ENCODE measurements at places on chromosomes 7 and 10. TPM values are rescaled to one million over a fixed set of nuclear protein-coding genes. Genes with fewer than 3 reads are reported as not detected.

GRCh38 chr7:41466760-41467384 is 236.0 kb downstream of the INHBA start:
- no peak for DNase-seq

- no peak for DNase-seq
Measured at GRCh38 chr7:113140956-113141355, 22.6 kb upstream of the SMIM30 start.

DNA sequence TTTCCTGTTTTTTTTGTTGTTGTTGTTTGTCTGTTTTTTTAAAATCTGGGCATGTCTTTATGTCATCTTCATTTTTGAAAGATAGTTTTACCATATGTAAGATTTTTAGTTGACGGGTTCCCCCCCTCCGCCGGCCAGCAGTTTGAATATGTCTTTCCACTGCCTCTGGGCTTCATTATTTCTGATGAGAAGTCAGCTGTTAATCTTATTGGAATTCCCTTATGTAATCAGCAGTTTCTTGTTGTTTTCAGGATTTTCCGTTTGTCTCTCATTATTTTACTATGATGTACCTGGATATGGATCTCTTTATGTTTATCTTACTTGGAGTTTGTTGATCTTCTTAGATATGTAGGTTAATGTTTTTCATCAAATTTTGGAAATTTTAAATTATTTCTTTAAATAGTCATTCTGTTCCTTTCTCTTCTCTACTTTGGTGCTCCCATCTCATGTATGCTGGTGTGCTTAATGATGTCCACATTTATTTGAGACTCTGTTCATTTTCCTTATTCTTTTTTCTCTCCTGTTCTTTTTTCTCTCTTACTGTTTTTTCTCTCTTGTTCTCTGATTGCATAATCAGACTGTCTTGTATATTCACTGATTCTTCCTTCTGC is 9.7 kb downstream of the EXOC6 start:
- no peak for DNase-seq

GRCh38 chr7:36306722-36307121 is 82.9 kb upstream of the ANLN start:
- no peak for DNase-seq

DNA sequence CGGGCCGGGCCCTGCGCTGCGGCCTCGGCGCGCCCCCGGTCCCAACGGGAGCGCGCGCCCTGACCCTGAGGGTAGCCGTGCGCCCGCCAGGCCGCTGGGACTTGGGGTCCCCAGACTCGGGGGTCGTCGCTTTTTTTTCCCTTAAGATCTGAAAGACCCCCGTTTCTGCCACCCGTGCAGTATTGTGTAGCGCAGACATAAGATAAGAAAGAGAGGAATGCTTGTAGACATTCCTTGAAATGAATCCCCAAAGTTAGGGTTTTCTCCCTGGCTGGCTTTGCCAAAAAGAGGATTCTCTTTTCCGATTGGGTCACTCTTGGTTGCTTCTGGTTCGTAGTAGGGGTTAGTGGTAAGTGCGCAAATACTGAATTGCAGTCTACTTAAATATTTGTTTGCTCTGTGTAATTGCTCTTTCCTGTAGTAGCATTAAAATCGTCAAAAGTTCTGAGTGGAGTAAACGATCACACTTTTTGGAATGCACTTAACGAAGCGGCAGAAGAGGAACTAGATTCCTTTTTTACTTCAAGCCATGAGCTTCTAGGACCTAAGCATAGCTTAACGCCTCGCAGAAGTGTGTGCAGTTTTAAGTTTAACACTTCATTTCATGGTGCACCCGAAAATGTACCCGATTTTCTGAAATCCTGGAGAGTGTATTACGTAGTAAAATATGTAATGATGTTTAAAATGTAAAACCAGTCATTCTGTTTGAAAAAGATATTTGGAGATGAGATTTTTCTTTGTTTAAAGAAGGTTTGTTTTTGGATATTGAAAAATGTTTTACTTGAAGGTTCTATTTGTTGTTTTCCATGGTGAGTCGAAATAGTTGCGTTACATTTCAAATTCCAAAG is 1.3 kb downstream of the CUL1 start:
- peak; percentile 29 for DNase-seq

DNA sequence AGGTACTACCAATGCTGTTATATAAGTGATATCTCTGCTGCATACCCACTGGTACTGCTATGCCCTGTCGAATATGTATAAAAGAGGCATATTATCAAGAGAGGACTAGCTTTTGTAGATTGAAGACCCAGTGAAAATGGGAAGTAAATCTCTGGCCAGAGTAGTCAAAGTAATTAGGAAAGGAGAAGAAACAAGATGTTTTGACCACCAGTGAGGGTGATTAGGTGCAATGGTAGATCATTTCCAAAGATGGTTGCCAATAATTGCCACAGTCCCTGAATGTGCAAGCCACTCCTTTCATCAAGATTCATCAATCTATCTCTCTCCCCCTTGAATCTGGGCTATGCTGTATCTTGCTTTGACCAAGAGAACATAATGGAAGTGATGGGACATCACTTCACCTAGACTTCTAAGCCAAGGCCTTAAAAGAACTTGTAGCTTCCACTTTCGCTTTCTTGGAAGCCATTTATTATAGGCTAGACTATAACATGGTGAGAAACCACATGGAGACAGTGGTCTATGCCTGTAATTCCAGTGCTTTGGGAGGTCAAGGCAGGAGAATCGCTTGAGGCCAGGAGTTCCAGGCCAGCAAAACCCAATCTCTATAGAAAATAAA is 52.6 kb upstream of the ST8SIA6 start:
- no peak for DNase-seq

GRCh38 chr7:23076772-23077171 is 28.8 kb upstream of the KLHL7 start:
- peak; percentile 15 for DNase-seq

GRCh38 chr10:125190946-125191345 is 30.6 kb upstream of the CTBP2 start:
- DNase-seq, result no peak

DNA sequence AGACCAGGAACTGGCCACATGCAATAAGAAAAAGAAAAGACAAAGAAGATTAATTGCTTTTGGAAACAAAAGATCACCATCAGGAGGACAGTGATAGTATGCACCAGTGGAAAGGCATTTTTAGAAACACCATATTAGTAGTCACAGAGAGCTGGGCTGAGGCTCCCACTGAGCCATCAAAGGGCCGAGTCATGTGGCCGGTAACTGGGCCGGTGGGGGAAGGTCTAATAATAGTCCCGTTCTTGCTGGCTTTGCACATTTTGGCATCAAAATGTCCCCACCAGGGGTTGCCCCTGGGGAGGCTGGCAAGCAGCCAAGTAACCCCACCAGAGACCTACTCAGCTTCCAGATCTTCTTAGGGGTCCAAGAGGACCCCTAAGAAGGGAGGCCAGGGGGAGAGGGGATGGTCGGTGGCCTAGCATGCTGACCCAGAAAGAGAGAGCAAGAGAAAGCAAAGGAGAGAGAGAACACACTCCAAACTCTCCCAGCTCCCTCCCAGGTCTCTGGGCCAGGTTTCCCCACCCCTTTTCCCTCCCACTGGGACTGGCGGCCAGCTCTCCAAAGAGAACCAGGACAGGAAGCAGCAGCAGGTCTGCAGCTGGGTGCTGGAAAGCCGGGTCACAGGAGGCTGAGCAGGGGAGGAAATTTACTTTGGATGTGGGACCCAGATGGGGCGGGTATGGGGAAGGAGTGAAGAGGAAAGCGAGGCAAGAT is 70.2 kb upstream of the FGFR2 start:
- no peak for DNase-seq

AMPH gene
- not detected for total RNA-seq

GRCh38 chr10:59036311-59037017 is 140.0 kb upstream of the PHYHIPL start:
- no peak for DNase-seq

ITPRID1 gene
- total RNA-seq, result not detected

GHRHR gene
- not detected for total RNA-seq

DNA sequence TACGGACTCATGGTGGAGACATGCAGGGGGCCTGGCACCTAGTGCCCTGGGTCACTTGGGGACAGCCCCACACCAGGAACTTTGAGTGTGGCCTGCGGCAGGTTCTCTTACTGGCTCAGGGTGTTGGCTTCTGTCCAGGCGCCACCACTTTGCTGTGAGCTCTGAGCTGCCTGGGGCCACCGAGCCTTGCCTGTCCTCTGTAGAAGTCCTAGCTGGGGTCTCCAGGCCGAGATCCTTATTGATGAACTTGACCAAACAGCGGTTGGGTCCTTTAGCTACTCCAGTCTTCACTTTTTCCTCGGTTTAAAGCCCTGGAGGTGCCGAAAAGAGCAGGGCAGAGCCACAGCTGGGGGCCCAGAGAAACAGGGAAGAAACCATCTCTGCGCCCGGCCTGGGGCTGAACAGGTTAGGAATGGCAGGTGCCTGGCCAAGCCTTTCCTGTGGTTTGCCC is 41.3 kb downstream of the ZNF467 start:
- no peak for DNase-seq

- DNase-seq, result no peak
Measured at GRCh38 chr10:77604941-77605351, 32.7 kb downstream of the KCNMA1 start.

DNAJC12 gene
- total RNA-seq, result 4.1 TPM

DNA sequence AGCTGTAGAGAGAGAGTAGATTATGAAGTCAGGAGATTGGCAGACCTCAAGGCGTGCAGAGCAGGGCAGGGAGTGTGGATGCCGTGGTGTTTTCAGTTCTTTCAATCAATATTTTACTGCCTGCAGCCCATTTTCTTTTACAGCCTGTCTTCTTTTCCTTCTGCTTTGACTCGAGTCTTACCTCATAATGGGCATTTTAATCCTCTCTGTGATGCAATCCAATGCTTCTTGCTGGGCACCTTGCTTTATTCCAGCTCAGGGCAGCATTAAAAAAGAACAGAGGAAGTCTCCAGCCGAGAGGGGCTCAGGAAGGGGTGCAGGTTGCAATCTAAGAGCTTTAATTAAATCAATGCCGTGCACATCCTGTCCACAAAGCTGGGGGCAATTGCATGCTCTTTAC is 839.0 kb downstream of the LRMDA start:
- no peak for DNase-seq

DNA sequence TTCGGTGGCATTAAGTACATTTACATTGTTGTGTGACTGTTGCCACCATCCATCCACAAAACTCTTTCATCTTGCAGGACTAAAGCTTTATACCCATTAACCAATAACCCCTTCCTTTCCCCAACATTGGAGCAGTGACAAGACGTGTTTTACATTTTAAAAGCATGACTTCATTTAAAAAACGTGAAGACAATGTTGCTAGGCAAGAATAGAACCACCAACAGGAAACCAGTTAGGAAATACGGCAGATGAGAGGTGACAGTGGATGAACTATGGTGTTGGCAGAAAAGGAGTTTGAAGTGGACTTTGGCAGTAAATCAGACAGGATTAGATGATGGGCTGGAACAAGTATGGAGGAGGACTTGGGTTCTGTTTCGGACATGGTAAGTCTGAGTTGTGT is 17.0 kb downstream of the TMEM236 start:
- peak; percentile 87 for DNase-seq

GRCh38 chr7:5779141-5779540 is 2.3 kb downstream of the RNF216 start:
- no peak for DNase-seq

GRCh38 chr7:35035511-35035961 is 1.7 kb downstream of the DPY19L1 start:
- DNase-seq, result peak; percentile 50

HOXA5 gene
- 5.6 TPM for total RNA-seq

GRCh38 chr7:23539494-23539907 is 7.7 kb upstream of the TRA2A start:
- no peak for DNase-seq

DNA sequence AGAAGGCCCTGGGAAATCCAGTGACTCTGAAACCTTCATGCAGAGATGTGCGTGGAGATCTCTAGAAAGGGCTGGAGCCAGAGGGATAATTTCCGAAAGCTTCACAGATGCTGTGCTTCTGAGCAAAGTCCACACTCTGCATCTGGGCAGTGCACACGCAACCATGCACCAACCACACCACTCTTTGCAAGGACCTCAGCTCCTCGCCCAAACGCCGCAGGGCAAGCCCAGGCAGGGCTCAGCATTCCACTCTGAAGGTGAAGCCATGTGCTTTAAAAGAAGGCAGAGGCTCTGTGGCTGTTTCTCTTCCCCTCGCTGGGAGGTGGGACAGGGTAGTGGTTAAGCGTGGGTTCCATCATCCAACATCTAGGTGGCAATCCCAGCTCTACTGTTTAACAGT is 48.4 kb downstream of the ASB13 start:
- DNase-seq, result no peak

GRCh38 chr7:139582671-139583155 is 59.2 kb downstream of the CLEC2L start:
- no peak for DNase-seq

- no peak for DNase-seq
Measured at GRCh38 chr7:37908221-37908788, 8.3 kb downstream of the SFRP4 start.

GRCh38 chr7:78379148-78379547 is 580.6 kb downstream of the PHTF2 start:
- no peak for DNase-seq

DNA sequence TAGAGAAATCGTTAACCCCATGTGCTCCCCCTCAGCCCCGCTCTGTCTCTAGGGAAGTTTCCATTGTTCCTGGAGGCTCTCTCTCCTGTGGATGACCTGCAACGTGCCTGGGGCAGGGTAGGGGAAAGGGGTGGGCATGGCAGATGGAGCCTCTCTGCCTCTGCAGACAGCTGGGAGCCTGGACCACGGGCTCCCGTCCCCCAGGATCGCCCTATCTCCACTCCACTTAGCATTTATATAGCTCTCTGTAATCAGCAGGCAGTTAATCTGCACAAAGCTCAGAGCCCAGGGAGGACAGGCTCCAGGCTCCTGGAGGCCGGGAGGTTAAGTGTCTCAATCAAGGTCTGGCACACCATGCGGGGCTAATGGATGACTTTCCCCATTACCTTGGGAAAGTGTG is 369.7 kb downstream of the PLXNA4 start:
- no peak for DNase-seq

Data from dermis blood vessel endothelial cell (primary cell).